ENCODE measurements at places on chromosomes 2 and 18.

GRCh38 chr18:70246061-70246466 is 40.6 kb upstream of the RTTN start:
- no peak for DNase-seq

DNA sequence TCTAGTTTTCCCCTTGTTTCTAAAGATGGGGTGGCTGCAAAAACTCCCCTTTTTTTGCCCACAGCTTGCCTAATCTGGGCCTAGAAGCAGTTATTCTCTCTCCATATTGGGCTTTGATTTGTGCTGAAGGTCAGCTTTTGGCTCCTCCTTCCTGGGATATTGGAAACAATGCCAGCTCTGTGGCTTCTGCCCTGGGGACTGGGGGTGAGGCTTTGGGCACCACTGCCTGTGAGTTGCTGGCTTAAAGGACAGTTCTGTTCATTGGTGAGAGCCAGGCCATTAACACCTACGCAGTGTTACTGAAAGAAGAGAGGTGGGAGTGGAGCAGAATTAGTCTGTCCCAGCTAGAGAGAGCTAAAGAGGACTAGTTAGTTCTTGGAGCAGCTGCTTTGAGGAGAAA is 4.3 kb downstream of the UBXN2A start:
- no peak for DNase-seq

GRCh38 chr2:175698061-175698460 is 304.0 kb downstream of the LNPK start:
- DNase-seq = no peak

- no peak for DNase-seq
These were observed 16.7 kb downstream of the REG1B start for GRCh38 chr2:79071078-79071477.

DNA sequence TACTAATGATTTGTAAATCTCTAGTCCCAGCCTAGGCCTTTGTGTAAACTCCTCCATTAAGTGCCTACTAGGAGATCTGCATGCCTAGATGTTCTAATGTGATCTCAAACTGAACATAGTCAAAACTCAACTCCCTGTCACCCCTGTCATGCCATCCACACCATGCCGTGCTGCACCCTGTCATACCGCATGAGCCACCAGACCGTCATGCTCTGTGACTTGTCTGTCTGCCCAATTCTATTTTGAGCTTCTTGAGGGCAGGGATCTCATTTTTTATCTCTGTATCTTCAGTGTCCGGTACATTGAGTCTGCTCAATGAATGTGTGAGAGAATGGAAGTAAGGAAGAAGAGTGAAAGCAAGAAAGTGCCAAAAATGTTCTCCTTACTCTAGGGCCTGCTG is 35.5 kb downstream of the GREB1L start:
- no peak for DNase-seq

DNA sequence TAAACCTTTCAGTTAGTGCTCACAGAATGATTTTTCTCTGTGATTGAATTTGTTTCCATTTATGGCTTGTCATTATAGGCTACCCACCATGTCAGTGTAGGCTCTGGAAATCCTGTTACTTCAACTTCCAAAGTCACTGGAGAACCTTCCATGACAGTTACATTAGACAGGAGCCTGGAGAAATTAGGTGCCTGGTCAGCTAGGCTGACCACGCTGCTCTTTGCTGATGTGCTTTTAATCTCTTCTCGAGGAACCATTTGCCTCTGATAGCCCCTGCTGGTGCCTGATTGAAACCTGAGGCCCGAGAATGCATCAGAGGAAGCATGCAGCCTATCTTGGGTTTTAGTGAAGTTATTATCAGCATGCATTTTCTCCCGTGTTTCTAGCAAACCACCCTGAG is 29.6 kb upstream of the TTN start:
- no peak for DNase-seq

DNA sequence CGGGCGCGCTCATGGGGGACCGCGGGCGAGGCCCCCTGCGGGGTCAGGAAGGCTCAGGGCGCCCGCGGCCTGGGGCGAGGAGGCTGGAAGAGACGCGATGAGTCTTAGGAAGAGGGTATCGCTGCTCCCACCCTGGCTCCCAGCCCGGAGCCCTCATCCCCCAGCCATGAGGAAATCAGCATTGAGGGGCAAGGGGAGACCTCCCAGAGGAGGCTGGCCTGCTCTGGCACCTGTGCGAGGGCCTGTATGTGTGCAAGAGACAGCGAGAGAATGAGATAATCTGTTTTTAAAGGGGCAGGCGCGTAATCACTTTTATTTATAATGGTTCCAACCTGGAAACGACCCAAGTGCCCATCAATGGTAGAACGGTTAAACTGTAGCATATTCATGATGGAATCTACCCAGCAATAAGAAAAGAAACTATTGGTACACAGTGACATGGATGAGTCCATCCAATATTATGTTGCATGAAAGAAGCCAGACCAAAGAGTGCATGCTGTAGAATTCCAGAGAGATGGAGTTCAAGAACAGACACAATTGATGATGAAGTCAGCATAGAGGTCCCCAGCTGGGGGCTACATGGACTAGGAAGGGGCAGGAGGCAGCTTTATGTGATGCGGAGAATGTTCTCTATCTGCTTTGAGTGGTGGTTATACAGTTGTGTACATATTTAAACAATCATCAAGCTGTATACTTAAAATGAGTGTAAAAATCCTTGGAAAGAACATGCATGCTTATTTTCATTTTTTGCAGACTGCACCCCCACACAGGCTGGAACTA is 14.4 kb downstream of the FBXO41 start:
- no peak for DNase-seq

- no peak for DNase-seq
These were observed 140.2 kb upstream of the COPS8 start for GRCh38 chr2:236945431-236946016.

GRCh38 chr2:44107974-44108373 is 60.7 kb upstream of the PPM1B start:
- DNase-seq = no peak
